Mammary epithelial cell (primary cell): ENCODE measurements at places on chromosomes 5 and 9.

- no peak for DNase-seq
These were observed 171.1 kb downstream of the DOCK2 start for GRCh38 chr5:169808118-169808581.

DNA sequence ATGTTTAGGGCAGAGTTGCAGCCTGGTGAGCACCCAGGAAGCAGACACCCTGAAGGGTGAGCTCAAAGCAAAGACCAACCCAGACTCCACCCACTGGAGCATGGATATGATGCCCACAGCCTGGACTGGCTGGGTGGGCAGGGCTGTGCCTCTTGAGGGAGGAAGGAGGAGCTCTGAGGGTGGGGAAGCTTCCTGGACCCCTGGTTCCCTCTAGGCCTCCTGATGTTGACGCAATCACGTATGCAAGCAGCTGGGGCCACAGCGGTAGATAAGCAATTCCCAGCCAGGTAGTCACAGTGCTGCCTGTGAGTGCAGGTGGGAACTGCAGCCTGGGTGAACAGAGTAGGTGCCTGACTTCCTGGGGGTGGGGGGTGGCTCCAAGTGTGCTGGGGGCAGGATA, 271.5 kb downstream of the CDK5RAP2 start:
- no peak for DNase-seq

GRCh38 chr5:111946556-111946955, 189.6 kb upstream of the NREP start:
- no peak for DNase-seq

- no peak for DNase-seq
These were observed 6.5 kb upstream of the C9 start for GRCh38 chr5:39370555-39371366.

DNA sequence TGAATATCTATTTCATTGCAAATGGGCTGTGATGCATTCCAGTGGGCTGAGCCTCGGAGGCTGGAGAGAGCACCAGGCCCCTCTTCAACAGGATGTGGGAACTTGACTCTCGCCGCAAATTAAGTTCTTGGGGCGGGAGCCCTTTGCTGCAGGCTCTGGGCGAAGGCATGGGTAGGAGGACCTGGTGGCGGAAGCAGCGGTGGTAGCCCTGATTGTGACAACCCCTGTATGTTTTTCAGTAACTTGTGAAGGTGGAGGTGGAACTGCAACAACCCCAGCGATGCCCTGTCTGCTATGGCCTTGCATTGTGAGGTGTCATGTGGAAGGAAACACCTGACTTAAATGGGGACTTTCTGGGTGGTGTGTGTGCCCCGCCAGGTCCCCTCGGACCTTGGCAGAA, 9.4 kb downstream of the FYB1 start:
- DNase-seq = no peak

DNA sequence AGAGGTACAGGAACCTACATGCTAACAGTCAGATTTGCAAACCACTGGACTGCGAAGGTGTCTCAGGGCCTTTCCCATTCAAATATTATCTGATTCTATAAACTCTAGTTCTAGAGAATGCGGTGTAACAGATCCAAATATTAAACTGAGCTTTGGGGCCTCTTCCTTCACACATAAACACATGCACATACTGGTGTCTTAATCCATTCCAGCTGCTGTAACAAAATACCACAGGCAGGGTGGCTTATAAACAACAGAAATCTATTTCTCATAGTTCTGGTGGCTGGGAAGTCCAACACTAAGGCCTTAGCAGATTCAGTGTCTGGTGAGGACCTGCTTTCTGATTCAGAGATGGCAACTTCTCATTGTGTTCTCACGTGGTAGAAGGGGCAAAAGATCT, 30.2 kb downstream of the RETREG1 start:
- no peak for DNase-seq

- DNase-seq = peak; percentile 21
These were observed 28.1 kb downstream of the TMOD1 start for GRCh38 chr9:97529363-97530076.

DNA sequence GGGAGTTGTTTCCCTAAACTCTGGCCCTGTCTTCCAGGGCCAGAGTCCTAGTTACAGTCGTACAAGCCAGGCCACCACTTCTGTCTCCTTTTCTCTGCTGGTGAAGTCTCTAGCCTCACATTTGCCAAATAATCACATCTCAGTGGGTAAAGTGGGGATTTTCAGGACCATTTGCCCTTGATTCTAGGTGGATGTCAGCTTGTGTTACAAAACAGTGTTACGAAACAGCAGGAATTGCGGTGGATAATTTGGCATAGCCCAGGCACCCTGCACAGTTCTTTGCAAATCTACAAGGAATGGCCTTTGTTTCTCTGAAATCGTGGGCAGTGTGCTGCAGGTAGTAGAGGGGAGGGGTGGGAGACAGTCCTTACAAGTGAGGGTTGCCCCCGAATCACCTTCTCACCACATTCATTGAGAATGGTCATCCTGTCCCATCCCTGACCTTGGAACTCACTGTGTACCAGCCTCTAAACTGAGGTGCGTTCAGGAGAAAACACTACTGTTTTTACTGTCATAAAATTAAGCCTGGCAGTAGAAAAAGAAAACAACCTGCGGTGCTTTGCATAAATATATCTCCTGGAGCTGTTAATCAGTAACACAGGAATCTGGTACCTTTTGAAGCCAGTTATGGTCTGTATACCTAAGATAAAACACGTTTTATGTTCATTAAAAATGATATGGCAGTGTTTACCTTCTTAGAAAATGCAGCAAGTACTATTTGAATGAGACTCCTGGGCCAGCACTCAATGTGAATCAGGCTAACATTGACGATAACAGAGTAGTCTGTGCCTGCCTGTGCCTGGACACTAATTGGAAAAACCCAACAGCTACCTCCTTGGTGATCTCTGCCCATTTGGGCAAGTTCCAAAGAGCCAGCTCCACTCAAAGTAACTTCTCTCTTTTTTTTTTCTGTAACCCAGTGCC, 44.3 kb downstream of the CYSTM1 start:
- DNase-seq = peak; percentile 57
